ENCODE measurements at places on chromosomes 1 and 21.

GRCh38 chr21:28375708-28376385 lies 616.8 kb downstream of the LTN1 start:
- DNase-seq, result no peak

- no peak for DNase-seq
Observed at GRCh38 chr1:85495556-85495955, 30.6 kb upstream of the DDAH1 start.

- peak; percentile 30 for DNase-seq
Observed at GRCh38 chr1:67748630-67749029, 63.6 kb downstream of the GADD45A start.

DNA sequence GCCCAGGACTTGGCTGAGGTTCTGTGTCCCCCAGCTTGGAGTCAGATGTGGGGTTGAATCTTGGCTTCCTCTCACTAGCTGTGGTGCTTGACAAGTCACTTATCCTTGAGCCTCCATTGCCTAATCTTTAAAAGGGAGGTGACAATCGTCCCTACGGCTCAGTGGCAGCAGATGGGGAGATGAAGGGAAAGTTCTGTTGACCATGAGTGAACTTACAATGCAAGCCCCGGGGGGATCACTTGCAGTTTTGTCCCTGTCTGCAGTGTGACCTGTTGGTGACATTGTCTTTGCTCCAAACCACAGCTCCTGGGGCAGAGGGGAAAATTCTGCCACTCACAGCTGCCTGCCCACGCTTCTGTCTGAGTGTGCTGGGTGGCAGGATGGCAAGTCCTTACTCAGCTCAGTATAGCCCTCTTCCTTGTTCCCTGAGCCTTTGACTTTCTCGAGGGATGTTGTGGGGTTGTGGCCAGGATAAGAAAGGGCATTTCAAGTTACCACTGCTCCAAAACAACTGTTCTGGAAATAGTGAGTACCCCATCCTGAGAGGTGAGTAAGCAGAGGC lies 1.7 kb downstream of the PCSK9 start:
- no peak for DNase-seq

DNA sequence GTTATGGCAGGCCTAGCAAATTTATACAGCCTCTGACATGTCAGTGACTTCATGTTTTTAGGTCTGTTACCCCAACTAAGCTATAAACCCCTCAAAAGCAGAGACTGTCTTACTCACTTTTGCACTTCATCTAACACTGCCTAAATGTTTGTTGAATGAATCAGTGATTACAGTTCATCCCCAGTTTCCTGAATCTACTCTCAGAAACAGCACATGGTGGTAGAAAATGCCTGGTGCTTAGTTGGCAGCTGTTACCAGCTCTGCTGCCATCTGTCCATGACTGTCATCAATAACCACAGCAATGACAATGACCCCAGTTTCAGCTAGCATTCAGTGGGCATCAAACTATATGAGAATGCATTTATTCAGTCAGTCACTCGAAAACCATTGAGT lies 110.5 kb upstream of the SERBP1 start:
- DNase-seq, result no peak

- peak; percentile 12 for DNase-seq
Observed at GRCh38 chr21:42974832-42975820, 764 bp downstream of the PKNOX1 start.

GRCh38 chr1:185690527-185690926 lies 43.7 kb upstream of the HMCN1 start:
- no peak for DNase-seq

GRCh38 chr1:47681735-47682134 lies 243.9 kb downstream of the FOXD2 start:
- no peak for DNase-seq

DNA sequence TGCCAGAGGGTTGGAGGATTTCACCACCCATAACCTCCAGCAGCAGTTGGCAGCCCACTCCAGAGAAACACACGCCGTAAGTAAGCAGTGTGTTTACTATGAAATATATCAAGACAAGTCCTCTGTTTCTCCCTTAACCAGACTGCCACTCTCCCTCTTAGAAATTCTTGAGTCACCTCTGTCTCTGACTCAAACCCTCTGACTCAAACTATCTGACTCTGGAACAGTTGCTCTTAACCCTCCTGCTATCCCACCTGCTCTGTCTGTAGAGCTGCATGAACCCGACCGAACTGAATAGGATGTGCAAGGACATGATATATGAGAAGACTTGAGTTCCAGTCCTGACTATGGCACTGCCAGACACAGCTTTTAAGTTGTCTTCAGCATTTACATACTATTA lies 14.1 kb downstream of the INPP5B start:
- no peak for DNase-seq

DNA sequence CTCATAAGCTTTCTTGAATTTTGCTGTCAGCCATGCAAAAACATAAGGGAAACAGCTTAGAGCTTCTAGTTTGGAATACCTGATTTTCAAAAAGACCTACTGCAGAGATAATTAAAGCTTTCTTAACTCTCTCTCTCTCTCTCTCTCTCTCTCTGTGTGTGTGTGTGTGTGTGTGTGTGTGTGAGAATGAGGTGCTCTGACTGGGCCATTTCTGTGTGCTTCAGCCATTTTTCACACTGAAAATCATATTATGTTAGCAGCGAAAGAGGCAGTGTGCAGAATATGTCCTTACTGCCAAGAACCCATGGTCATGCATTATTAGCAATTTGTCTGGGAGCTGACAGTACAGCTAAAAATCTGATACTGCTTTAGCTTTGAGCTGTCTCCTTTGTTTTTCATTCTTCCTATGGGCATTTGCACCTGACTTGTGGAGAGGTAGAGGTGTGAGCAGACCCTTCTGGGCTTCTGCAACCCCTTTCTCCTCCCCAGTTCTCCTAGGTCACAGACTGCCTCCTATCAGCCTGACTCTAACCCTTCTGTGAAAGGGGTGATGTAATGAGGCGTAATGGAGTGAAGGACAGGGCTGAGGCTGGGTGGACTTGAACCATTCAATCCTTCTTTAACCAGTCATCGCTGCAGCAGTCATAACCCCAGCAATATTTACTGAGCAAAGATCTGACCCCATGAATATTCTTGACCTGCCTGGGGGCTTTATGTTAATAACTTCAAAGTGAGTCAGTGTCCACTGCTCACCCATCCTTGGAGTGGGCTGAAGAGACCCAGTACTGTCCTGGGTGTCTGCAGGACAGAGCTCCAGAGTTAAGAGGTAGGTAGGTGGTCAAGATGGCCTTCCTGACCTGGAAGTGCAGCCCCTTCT lies 61.2 kb downstream of the SYT6 start:
- DNase-seq, result no peak

DNA sequence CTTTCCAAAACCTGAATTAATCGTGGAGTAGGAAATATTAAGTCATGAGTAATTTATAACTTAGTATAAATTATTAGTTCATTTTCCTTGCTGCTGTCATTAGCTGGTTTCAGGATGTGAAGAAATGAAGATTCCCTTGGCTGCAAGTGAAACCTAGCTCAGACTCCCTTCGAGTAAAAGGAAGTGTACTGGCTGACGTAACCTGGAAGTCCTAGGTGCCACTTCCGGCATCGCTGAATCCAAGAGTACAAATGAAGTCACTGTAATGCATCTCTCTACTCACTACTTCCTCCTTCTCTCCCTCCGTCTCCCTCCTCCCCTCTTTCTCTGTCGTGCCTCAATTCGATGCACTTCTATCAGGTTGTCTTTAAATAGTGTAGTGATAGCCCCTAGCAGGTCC lies 28.8 kb downstream of the ZP4 start:
- no peak for DNase-seq

DNA sequence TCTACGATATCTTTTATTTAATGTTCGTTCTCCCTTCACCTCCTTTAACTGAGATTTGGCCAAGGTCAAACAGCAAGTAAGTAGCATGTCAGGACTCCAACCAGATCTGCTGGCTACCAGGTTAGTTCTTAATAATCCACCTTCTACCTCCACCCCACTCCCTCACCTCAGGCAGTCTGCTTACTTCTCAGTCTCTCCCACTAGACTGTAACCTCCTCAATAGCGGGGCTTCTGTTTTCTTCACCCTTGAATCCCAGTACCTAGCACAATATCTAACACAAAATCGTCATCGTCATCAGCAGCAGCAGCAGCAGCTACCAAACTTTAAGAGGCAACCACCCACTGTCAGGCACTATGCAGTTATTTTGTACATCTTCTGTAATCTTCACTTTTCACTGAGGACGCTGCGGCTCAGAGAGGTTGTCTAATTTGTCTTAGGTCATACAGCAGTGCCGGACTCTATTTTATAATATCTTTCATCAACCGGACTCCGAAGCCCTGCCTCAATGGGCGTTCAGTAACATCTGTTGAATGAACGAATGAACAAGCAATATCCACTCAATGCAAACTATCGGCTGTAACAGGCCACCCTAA lies 859 bp upstream of the MAGI3 start:
- DNase-seq, result no peak

- DNase-seq, result peak; percentile 32
Observed at GRCh38 chr1:88736633-88737248, 52.7 kb downstream of the PKN2 start.

DNA sequence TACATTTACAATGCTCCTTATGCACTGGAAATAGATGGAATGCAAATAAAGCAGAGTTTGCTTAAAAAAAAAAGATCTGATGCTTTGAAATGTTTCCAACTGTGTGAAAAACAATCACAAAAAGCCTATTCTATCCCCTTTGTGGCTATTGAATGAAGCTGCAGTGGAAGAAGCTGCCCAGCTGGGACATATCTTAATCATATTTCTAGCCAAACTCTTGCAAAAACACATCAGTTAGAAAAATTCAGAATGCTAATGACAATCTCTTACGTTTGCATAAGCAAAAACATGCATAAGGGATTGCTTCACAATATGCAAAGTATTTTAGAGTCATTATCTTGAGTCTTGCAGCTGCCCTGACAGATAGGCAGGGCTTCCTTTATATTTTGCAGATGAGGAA lies 526.4 kb upstream of the USP24 start:
- DNase-seq, result no peak

GRCh38 chr1:218377143-218377660 lies 32.1 kb downstream of the TGFB2 start:
- DNase-seq, result no peak

DNA sequence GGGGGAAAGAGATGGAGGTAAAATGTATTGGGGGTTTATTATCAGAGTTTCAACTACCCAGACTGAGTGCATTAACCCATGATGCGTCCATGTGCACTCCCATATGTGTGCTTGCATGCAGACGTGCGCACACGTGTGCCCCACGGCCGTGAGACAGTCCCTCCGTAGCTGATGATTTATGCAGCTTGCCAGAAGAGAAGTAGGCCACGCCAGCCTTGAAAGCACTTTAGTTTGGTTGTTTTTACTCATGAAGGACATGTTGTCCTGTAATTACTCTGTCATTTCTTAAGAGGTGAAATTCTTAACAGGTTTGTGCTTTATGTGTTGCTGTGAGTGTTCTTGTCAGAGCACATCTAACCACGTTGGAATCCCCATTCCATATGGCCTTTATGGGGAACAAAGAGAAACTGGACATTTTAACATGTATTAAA lies 467.8 kb downstream of the LMO4 start:
- no peak for DNase-seq

DNA sequence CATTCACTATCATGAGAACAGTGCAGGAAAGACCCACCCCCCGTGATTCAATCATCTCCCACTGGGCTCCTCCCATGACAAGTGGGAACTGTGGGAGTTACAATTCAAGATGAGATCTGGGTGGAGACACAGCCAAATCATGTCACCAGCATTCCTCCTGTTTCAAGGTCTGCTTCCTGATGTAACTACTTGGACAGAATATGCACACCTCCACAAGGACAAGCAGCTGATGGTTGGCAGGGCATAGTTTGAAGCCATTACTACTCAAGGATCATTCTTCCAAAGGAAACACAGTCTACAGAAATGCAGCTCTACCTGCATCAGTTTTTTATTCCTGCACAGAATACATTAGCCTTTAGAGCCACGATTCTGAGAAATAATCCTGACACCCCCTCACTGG lies 28.5 kb upstream of the RNF2 start:
- no peak for DNase-seq

- DNase-seq, result no peak
Observed at GRCh38 chr1:208243967-208244916, at the start of gene PLXNA2. PLXNA2 (minus strand) TSS chr1:208244384; CDS start chr1:208217922, 26,462 bp downstream.

- DNase-seq, result no peak
Observed at GRCh38 chr1:207954104-207954503, 43.2 kb upstream of the CD34 start.

GRCh38 chr1:219088778-219089557 lies 84.7 kb upstream of the LYPLAL1 start:
- DNase-seq, result no peak

DNA sequence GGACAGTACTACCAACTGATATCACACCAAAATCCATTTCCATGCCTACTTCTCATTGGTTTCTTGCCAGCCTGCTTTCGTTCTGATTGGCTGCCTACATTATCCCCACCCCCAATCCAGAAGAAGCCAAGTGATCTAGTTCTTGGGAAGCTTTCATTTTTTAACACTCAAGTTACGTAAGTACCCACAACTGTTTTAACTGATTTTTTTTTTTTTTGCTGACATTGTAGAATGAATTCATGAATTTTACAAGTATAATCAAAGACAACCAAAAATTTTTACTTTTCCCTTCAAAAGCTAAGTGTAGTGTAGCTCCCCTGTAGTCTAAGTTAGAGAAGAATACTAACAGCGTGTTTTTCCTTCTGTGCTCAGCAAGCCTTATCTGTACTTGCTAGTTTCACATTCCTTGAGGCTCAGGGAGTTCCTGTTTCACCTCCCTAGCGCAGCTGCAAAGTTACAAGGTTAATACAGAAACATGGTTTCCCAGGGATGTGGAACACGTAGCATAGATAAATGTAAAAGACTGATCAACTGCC lies at the start of gene SLC9C2:
SLC9C2 (minus strand) TSS at position 17 of the 536 bp plus-strand sequence. CDS start 1,296 bp downstream, outside the sequence.
- DNase-seq, result no peak

DNA sequence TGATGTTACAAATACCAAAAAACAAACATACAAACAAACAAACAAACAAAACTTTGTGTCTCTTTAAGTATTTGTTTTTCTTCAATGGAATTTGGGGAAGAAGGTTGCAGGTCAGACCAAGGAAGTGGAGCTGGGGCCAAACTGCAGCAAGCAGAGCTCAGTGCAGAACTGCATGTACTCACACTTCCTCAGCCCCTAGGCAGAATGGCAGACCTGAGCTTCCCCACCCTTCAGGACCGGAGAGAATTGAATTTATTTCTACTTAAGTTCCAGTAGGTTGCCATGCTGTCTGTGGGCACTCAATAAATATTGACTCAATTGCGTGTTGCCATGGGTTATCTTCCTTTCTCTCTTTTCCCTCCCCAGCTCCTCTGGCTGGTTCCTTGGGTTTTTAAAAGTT lies 173.6 kb downstream of the PTGER3 start:
- no peak for DNase-seq

Measured in dermis microvascular lymphatic vessel endothelial cell (primary cell).